ENCODE measurements at places on chromosomes 12 and 14.

GRCh38 chr14:23137813-23138535 is 18.9 kb upstream of the CEBPE start:
- no peak for DNase-seq

DNA sequence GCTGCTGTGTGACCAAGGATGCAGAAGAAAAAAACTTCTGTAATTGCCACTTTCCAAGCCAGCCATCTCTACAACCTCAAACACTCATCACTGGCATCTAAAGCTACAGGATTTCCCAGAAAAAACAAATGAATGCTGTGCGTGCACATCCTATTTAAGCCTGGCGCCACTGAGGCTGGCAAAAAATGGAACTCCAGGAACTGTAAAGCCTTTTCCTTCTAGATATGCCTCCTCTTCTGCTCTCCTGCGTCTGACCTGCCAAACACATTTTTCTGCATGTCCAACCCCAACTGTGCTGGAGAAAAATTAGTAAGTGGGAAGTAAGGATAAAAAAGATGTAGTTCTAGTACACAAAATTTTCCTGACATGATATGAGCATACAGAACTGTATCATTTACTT is 184.9 kb downstream of the ITPR2 start:
- no peak for DNase-seq

DNA sequence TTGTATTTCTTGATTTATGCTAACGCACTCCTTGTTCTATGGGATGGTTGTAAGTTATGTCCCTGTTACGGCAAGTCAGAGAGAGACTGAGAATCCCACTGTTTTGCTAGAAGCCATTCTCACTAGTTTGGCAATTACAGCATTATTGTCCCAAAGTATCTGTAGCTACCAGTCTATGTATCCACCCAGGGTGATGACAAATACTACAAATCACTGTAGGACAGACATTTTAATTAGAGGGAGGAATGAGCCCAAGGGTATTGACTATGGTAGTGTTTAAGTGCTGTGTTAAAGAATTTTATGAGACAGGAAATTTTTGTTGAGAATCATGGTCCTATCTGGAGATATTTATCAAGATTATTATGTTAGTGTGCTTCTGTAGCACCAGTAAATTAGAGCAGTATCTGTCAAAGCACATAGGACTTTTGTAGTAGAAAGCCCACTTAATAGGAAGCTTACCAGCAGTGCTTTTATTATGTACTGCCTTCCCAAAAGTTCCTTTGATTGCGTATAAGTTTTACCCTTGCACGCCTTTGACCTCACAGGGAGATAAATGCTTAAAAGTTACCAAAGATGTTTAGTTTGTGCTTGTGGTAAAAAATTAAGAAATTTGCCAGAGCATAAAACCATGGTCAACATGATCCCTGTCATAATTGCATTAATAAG is 10.7 kb downstream of the PRKCH start:
- no peak for DNase-seq

DNA sequence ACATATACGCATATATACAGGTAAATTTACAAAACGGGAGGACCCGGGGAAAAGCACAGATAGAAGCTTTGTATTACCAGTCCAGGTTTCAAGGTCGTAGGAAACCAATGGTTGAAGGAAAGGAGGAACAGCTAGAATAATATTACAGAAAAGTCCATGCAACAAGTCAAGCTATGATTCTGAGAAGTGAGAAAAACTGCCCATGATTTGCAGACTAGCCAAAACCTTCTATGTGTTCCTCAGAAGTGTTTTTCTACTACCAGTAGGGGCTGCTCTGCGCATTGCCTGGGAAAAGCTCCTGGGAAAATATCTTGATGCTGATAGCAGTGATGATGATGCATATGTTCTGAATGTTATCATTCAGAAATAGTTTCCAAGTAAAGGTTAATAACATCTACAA is 2.2 kb downstream of the PDZRN4 start:
- no peak for DNase-seq

DNA sequence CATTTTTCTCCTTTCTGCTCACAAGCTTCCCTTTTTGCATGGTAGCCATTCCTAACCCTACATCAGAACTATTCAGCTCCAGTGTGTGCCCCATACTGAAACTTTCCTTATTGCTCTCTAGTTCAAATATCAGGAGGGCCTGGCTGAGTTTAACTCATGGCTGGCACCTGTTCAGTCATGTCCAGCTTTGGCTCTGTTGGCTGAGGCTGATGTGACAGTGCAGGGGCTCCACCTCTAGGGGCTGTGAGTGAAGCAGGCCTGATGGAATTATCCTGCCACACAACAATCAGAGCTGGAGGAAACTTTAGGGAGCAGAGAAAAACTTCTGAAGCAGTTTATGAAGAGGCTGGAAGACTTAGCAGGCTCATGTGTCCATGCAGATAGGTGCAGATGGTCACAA is 8.5 kb downstream of the COQ6 start:
- no peak for DNase-seq
